ENCODE measurements at places on chromosomes 11 and 22.

- DNase-seq = no peak
Observed at GRCh38 chr22:49123621-49124192, 704.0 kb downstream of the BRD1 start.

- no peak for DNase-seq
Observed at GRCh38 chr22:41801147-41801819, 804 bp downstream of the CCDC134 start.

DNA sequence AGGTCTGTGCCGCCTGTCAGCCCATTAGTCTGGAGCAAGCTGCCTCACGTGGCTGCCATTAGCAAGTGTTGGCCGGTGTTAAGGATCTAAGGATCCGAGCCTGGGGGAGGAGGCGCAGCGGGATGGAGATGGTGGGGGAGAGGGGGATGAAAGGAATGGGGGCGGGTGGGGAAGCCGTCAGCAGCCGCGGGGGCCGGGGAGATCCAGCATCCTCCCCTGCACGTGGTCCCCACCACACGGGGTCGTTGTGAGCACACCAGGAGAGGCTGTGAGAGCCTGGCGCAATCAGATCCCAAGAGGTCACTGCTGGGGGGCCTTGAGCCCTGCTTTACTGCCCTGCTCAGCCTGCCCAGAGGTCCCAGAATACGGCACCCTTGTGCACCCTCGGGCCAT, 7.3 kb downstream of the CABP7 start:
- no peak for DNase-seq

DNA sequence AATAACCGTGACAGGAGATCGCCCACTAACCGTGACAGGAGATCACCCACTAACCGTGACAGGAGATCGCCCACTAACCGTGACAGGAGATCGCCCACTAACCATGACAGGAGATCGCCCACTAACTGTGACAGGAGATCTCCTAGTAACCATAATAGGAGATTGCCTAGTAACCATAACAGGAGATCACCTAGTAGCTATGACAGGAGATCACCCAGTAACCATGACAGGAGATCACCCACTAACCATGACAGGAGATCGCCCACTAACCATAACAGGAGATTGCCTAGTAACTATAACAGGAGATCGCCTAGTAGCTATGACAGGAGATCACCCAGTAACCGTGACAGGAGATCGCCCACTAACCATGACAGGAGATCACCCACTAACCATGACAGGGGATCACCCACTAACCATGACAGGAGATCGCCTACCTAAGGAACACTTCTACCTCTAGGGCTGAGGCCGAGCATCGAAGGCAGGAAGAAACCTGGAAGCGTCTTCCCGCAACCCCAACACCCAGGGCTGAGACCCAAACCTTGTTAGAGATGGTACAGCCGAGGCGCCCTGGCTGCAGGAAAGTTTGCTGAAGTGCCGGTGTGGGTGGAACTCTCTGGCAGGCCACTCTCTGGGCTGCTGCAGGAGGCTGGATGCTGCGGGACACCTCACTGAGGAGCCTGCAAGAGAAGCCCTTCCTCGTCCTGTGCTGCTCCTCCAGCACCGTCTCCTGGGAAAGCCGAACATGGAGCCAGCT, 67.5 kb upstream of the THY1 start:
- no peak for DNase-seq

DNA sequence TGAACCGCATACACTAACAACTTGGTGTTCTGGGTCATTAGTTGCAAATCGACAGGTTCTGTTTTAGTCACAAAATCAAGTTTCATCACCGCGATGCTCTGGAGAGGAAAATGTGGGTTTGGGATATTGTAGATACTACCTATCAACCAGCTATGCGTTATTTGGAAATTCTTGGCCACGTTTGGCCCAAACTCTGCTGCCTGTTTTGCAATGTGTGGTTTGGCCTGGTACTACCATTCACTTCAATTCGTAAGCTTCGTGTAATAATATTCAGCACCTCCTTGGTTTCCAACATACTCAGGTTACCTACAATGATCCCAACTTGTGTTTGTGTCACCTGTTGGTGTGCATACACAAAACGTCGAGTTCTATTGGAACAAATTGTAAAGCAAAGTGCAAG, 16.2 kb upstream of the ACER3 start:
- no peak for DNase-seq

GRCh38 chr11:2135648-2136201, 3.5 kb downstream of the IGF2 start:
- no peak for DNase-seq

- DNase-seq = no peak
Observed at GRCh38 chr11:37078521-37078920, 480.5 kb upstream of the RAG2 start.

GRCh38 chr11:112548641-112549040, 288.0 kb upstream of the PLET1 start:
- DNase-seq = no peak

- no peak for DNase-seq
Observed at GRCh38 chr11:118635237-118635591, 27.8 kb downstream of the PHLDB1 start.

DNA sequence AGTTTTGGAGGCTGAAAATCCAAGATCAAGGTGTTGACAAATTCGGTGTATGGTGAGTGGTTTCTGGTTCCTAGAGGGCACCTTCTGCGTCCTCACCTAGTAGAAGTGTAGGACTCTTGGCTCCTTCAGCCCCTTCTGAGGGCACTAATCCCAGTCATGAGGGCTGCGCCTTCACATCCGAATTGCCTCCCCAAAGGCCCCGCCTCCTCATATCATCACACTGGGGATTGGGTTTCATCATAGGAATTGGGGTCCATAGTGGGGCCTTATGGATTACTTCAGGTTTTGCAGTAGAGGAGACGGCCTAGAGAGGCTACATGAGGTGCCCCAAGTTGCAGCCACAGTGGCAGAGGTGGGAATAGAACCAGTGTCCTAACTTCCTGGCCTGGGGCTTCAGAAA, 87.1 kb downstream of the CEP164 start:
- no peak for DNase-seq

DNA sequence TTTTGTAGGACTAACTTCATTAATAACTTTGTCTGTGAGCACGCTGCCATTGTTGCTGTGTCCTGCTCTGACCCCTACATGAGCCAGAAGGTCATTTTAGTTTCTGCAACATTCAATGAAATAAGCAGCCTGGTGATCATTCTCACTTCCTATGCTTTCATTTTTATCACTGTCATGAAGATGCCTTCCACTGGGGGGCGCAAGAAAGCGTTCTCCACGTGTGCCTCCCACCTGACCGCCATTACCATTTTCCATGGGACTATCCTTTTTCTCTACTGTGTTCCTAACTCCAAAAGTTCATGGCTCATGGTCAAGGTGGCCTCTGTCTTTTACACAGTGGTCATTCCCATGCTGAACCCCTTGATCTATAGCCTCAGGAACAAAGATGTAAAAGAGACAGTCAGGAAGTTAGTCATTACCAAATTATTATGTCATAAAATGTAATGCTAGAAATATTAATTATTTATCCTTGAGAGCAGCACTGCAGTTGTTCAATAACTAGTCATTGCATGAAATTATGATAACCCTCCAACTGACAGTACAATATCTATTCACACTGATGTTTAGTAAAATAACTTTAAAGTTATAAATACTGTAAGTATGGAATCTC, 46.4 kb upstream of the OR5D13 start:
- DNase-seq = no peak

DNA sequence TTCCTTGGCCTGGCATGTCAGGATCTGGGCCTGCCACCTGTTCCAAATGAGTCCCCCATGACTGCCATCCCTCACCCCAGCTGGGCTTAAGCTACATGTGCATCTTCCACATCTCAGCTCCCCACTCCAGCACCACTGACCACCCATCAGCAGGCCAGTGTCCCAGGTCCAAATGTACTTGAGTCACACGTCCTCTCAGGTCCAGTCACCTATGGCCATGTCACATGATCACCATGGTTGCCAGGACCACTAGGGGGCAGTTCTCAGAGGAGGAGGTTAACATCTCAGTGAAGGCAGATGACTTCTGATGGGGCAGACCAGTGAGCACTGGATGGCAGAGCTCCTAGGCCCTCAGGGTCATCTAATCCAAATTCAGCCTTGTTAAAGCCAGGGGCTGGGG, 41.9 kb upstream of the WNT11 start:
- no peak for DNase-seq

- DNase-seq = no peak
Observed at GRCh38 chr11:47183969-47184368, 2.3 kb downstream of the PACSIN3 start.

DNA sequence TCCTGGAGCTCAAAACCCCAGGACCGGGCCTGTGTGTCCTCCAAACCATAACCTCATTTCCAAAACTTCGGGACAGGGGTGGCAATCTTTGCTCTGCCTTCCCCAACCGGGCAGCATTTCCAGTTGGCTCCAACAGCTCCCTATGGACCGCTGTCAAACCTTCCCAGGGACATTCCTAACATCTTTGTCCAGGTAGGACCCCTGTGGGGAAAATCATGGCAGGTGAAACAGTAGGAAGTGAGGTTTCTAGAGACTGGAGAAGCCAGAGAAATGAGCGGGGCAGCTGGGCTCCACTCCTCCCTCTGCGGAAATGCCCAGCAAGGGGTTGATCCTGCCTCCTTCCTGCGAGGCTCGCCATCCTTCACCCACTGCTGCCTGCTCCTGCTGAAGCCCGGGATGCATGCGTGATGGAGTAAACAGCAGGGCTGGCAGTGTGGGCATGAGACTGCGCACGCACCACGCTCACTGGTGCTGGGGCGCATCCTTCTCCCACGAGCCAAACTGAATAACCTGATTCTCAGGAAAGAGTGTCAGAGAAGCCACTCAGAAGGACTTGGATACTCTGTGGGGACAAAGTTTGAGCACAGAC, 136.4 kb downstream of the BUD13 start:
- no peak for DNase-seq

DNA sequence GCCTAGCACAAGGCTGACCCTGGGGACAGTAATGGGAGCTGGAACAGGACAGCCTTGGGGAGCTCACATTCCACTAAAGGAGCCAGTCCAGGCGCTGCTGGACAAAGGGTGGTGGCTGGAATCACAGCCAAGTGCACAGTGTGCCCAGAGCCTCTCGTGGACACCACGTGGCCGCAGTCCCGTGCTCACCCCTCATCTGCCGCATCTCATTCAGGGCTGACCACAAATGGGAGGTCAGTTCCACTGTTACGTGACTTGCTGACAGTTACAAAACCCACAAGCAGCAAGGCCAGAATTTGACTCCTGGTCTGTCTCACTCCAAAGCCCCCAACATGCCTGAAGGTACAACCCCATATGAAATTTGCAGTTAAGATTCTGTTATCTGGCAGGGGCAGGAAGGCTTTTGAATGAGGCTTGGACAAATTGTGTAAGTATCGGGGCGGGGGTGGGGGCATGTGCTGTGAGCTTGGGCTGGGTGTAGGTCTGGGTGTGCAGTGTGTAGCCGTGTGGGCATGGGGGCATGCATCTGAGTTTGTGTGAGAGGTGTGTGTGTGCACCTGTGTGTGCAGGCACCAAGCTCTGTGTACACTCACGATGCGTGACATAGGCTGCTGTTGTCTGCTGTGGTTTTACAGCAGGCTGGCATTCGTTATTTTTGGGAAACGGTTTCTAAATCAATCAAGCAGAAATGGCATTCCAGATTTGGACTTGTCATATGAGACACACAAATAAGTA, 301.7 kb downstream of the BRD1 start:
- DNase-seq = no peak

DNA sequence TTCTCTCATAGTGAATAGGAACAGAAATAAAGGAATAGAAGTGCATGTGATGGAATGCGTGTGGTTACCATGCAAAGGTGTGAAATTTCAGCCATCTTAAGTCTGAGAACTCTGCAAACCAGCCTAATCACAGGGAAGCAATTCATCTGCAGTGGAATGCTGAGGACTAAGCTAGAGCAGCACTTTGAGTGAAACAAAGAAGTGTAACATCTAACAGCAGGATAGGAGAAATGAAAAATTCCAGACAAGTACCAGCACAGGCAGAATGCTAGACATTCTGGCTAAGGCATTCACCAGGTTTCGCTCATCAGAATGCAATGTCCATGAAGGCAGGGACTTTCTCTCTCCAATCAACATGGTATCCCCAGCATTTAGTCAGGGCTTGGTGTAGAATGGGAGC, 41.2 kb upstream of the SLC36A4 start:
- no peak for DNase-seq

DNA sequence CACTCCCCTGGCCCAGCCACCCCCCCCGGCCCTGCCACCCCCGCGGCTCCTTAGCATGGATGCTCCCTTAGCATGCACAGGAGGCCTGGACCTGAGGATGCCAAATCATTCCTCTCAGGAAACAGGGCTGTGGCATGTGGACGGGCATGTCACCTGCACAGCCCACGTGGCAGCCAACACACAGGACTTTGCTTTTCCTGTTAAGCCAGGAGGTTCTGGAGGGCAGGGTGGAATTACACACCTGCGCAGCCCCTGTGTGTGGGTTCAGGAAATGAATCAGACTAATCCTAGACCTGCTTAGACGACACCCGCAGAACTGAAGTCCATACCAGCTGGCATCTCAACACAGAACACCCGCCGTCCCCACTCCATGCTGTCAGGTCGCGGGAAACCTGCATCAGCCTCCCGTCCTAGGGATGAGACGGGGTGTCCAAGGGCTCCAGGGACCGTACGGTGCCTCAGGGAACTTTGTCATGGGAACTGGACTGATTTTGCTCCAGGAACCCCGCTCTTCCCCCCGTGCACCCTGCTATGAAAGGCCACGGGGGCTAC, 10.2 kb downstream of the CERK start:
- DNase-seq = no peak

GRCh38 chr11:110773442-110773841, 61.2 kb upstream of the ARHGAP20 start:
- DNase-seq = no peak

- no peak for DNase-seq
Observed at GRCh38 chr11:5197536-5197935, 2.9 kb downstream of the OR51V1 start.

GRCh38 chr22:29641042-29641699, 37.7 kb downstream of the NF2 start:
- DNase-seq = no peak

GRCh38 chr11:11691296-11692151, 69.7 kb upstream of the GALNT18 start:
- no peak for DNase-seq

DNA sequence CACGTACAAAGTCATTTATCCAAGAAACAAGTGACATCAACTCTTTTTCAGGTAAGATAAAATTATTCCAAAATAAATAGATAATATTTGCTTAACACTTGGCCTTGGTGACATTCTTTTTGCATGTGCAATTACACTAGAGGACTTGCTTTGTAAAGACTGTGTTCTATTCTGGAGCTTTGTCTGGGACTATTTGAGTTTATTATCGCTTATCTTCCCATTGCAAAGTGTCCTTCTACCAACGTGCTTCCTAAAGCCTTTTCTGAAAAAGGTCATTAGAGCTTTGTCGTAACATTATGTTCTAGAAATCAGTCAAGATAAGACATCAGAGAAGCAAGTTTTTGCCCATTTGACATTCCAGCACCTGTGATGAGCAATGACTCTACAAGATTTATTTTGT, 78.3 kb upstream of the MYO18B start:
- no peak for DNase-seq

GRCh38 chr11:68806931-68807844, 34.5 kb downstream of the CPT1A start:
- no peak for DNase-seq

GRCh38 chr11:78932757-78933156, 358.1 kb upstream of the NARS2 start:
- DNase-seq = no peak
